ENCODE measurements at places on chromosomes 12 and 14.
A peak's percentile ranks its signal among the peaks of the same experiment; 100 is the strongest.

- DNase-seq = no peak
Measured at GRCh38 chr12:27875677-27876076, 95.6 kb upstream of the MANSC4 start.

DNA sequence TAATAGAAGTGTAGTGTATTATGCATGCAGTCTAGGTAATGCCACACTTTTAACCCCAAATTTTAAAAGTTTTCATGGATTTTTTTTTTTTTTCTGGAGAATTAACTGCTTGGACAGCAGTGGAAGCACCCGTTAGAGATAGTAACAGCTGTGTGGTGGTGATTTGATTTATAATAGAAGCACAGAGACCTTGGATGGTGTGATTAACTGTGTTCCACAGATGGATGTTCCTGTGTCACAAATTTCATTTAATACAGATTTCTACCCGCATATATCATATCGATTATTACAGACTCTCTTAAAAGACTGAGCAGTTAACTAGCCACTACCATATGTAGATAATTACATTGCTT lies 47.0 kb downstream of the IFT81 start:
- no peak for DNase-seq

- no peak for DNase-seq
Measured at GRCh38 chr12:15497671-15498292, 175.5 kb downstream of the PTPRO start.

DNA sequence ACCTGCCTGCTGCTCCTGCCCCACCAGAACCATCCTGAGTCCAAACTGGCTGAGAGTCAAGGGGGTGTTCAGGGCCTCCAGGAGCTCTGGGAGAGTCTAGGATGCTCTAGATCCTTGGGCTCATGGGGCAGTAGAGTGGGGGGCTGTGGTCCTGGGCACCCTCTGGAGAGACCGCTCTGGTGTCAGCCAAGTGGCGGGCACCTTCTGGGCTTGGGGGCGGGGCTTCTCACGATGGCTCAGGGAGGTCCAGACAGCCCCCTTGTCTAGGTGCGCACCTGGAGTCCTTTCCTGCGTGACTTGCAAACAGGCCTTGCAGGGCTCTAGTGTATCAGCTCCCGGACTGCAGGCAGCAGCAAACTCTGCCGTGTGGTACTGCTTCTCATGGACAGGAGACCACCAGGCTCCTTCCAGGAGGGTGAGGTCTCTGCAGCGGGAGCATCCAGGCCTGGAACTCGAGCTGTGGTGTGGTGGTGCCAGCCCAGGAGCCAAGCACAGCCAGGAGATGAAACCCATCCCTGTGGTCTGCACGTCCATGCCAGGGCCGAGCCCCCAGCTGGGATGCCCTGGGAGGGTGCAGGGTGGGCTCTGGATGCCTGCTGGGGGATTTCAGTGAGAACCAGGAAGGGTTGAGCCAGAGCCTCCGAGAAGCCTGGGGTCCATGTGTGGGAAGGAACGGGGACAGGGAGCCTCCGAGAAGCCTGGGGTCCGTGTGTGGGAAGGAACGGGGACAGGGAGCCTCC lies 15.0 kb downstream of the PACS2 start:
- DNase-seq = no peak

DNA sequence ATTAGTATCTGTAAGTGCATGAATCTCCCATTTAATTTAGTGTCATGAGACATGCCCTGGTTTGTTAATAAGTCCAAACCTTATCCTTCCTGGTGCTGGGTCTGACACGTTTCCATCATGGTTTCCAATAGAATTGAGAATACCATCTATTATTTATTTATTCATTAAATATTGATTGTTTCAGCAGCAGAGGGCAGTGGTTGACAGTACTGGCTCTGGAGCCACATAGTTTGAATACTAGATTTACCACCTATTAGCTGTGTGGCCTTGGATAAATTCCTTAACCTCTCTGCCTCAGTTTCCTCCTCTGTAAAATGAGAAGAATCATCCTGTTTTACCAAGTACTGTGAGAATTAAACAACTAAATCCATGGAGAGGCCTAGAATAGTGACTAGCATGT lies 941 bp upstream of the STAB2 start:
- DNase-seq = no peak

GRCh38 chr12:49190974-49191373 lies 2.1 kb upstream of the TUBA1A start:
- DNase-seq = no peak

- DNase-seq = no peak
Measured at GRCh38 chr12:102504280-102504679, 23.9 kb upstream of the IGF1 start.

GRCh38 chr14:35361141-35361480 lies 43.4 kb downstream of the NFKBIA start:
- no peak for DNase-seq

- DNase-seq = no peak
Measured at GRCh38 chr12:70157099-70157498, 86.1 kb upstream of the CNOT2 start.

DNA sequence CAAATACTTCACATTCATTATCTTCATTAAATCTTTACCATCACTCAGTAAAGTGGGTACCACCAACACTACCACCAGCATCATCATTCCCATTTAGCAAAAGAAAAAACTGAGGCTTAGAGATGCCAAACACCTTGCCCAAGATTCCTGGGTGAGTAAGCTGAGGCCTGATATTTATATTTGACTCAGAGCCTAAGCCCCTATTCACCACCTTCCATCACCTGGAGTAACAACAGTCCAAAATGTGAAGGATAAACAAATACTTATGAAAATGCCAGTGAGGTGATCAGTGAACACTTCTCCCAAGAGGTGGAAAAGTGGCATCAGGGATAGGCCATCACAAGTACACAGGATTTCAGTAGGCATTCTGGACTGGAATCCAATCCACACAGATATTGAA lies 3.7 kb downstream of the SLC38A1 start:
- no peak for DNase-seq

- DNase-seq = no peak
Measured at GRCh38 chr12:53719649-53720048, 7.6 kb downstream of the CALCOCO1 start.

- no peak for DNase-seq
Measured at GRCh38 chr12:110917467-110917866, 2.9 kb downstream of the MYL2 start.

DNA sequence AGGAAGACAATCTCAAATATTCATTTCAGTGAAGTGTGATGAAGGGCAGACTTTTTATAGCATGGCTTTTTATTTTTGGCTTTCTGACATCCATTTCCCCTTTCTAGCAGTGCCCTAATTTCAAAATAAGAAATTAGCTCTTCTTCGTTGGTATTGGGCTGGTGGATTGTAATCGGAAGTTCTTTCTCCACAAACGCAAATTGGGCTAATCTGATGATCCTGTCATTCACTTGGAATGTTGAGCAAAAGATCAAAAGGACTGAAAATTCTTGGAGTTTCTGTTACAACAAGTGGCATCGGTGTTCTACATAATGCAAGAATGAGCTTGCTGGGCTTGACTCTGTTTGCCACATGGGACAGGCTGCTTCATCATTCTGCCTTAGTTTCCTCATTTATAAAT lies 1182.8 kb downstream of the FLRT2 start:
- no peak for DNase-seq

GRCh38 chr14:24231263-24232120 lies 675 bp downstream of the NEDD8 start:
- DNase-seq = no peak

- DNase-seq = no peak
Measured at GRCh38 chr14:68651652-68652432, 141.0 kb downstream of the ZFP36L1 start.

DNA sequence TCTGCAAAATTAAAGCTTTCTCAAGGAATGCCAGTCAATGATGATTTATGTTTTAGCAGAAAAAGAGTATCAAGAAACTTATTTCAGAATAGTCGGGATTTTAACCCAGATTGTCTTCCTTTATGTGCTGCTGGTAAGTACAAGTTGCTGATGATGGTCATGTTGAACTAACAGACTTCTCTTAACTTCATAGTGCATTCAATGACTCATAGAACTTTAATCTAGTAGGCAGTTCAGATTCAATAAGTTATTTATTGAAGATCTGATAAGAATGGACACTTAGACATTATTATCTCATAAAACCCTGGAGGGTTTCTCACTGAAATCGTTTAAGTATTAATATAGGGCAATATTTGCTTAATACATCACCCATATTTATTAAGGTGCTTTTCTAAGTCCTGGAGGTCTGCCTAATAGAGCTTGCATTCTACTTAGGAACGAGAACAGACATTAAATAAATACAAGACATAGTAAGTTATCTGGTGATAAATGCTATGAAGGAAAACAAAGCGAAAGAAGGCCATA lies 33.8 kb downstream of the TOGARAM1 start:
- no peak for DNase-seq

DNA sequence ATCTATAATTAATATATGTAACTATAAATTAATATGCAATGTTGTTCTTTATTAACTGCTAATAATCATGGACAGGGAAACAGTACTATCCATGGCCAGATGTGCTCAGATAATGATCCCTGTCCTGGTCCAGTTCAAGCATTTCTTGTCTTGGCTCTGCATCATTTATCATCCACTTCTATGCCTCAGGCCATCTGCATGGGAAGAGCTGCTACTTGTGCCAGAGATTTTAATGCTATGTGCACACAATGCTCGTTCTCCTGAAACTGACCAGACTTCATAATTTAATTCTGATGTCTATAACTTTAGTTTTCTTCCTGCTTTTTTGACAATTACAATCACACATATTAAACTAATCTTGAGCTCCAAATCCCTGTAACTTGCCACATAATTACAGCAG lies 11.2 kb upstream of the TMX1 start:
- no peak for DNase-seq

DNA sequence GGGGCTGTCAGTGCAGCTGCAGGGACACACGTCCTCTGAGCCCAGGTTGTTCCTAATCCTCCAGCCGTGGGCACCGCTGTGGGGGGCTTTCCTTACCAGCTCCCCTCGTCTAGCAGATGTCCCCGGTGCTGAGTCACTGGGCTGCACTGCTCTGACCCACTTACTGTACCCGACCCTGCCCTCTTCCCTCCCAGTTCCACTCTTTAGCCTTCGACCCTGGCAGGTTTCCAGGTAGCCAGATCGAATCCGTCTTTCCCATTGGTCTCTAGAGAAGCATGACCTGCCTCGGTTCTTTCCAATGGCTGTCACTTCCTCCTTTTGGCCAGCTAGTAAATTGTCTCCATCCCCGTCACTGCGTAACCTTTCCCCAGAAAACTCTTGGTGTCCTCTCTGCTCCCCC lies 48.4 kb downstream of the ELK3 start:
- DNase-seq = no peak

DNA sequence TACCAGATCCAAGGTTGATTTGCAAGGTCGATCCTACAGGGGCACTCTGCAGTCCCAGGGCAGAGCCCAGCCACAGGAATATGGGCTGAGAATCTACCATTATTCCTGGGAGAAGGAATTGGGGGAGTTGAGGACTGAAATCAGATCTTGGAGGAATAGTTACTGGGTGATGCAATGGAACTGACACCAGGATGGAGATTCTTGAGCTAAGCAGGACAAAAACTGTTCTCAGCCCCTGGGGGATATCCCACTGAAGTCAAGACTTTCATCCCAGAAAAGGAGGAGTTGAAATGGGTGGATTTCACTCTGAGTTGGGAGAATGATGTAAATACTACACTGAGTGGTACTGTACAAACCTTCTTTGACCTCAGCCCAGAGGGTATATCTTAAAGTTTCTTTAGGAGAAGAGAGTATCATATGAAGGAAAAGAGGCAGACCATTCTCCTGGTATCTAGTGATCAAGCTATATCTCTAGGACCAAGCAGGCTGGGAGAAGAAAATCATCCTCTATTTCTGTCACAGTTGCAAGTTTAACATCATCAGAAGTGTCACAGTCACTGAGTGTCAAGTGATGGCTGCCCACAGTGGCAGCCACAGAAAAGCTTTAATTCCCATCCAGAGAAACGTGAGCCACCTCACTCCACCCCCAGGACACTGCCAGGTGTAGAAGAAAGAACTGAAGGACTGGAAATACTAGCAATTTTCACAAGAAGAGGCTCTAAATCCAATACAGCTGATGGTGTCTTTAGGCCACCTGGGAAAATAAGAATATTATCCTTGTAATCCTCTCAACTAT lies 181.9 kb downstream of the NUAK1 start:
- no peak for DNase-seq

DNA sequence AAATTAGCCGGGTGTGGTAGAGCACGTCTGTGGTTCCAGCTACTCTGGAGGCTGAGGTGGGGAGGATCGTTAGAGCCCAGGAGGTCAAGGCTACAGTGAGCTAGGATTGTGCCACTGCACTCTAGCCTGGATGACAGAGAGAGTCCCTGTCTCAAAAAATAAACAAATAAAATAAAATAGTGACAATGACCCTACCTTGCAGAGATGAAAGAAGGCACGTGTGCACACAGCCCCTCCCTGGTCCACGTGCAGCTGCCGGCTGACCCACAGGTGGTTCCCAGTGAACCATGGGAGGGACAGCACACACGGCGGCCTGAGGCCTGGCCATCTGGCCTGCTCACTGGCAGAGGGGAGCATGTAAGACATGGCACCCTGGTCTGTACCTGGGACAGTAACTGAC lies 4.7 kb downstream of the HHIPL1 start:
- DNase-seq = no peak

GRCh38 chr12:110548678-110549077 lies 34.4 kb downstream of the PPTC7 start:
- no peak for DNase-seq

GRCh38 chr14:49089107-49089506 lies 497.1 kb downstream of the RPS29 start:
- DNase-seq = no peak

DNA sequence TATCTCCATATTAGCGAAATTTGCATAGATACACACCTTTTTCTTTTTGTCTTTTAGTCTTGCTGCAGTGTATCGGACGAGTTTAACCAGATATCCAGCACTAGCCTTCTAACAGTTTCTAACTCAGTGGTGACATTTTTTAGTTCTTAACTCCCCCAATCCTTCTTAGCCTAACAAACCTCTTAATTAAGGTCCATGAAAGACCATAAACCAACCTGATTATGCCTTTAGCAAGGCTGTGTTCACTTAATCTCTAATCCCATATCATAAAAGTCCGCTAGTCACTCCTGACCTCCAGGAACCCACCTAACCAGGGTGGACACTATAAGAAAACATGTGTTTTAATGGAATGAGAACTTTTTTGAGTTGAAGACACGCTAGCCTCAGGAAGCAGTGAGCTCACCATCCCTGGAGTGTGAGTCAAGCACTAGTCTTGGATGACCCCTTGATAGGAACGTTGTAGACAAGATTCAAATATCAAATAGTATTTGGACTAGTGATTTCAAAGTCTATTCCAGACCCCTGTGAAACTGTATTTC lies 9.5 kb downstream of the CDKN1B start:
- DNase-seq = no peak

- no peak for DNase-seq
Measured at GRCh38 chr12:12523229-12523628, 39.4 kb downstream of the DUSP16 start.

GRCh38 chr12:102883204-102883799 lies 33.7 kb downstream of the PAH start:
- DNase-seq = peak; percentile 80

DNA sequence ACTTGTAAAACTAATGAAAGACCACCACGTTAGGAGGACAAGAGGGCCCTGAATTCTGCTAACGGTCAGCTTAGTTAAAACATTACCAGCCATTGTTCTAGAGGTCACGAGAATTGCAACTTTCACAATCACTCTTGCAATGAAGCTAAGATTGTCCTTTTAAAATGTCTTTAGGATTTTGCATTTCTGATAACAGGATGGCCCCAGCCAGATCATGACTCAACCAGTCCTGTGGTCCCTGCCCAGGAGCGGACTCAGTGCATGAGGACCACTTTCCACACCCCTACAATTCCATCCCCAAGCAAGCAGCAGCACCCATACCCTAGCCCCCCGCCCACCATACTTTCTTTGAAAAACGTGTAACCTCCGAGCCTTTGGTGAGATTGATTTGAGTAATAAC lies 28.7 kb downstream of the HSP90AA1 start:
- no peak for DNase-seq

GRCh38 chr14:90561920-90562319 lies 165.1 kb downstream of the CALM1 start:
- no peak for DNase-seq
